ENCODE measurements at places on chromosomes 5 and 9.

GRCh38 chr5:180858586-180858985, 2.5 kb downstream of the ZFP62 start:
- no peak for DNase-seq

GRCh38 chr9:125902214-125902613, 155.0 kb downstream of the PBX3 start:
- DNase-seq: no peak

DNA sequence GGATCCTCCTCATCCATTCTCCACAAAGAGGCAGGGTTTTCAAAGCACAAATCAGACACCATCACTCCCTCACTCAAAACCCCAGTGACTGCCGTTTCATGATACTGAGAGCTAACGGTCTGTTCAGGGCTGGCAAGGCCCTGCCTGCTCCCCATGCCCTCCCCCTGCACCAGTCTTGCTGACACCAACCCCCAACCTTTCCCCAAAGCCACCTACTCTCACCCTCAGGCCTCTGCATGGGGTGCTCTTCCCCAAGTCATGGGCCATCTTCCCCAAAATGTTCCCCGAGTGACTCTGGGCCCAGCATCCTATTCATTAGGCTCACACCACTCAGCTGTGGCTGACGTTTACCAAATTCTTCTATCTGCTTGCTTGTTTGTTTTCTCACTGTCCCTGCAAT, 21.7 kb upstream of the OLFM1 start:
- DNase-seq: no peak

GRCh38 chr5:154221371-154221896, 30.9 kb downstream of the GALNT10 start:
- DNase-seq: peak; percentile 38

GRCh38 chr5:61878471-61878870, 427.5 kb upstream of the KIF2A start:
- DNase-seq: no peak

DNA sequence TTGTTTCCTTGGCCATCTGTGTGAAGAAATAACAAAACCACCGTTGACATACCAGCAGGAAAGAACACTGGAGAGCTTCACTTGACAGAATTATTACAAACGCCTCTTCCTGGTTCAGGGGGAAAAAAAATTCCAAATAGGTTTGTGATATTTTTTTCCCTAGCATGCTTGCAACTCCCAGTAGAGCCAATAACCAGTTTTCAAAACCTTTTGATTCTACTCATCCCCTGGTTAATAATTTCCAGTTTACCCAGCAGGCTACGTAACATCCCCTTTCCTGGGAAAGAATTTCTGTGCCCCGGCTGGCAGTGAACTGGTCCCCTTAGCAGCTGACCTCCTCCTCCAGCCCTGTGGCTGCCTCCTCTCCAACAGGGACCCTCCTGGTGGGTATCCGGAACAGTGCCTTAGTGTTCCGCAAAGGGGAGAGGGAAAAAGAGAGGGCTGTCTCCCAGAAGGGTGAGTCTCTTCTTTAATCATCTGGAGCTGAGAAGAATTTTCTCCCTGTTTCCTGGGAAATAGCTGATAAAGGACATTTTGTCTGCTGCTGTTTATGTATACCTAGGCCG, 72.8 kb upstream of the BOD1 start:
- DNase-seq: no peak

DNA sequence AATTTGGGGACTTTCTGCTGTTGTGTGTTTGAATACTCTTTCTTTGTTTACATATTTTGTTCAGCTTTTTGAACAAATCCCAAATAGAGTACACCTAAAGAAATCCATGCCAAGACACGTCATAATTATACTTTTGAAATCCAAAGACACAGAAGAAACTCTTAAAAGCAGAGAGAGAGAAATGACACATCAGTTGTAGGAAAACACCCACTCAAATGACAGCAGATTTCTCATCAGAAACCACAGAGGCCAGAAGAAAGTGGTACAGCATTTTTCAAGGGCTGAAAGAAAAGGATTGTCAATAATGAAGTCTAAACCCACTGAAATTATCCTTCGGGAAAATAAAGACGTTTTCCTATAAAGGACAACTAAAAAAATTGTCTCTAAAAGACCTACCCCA, 378.6 kb downstream of the GADD45G start:
- no peak for DNase-seq

DNA sequence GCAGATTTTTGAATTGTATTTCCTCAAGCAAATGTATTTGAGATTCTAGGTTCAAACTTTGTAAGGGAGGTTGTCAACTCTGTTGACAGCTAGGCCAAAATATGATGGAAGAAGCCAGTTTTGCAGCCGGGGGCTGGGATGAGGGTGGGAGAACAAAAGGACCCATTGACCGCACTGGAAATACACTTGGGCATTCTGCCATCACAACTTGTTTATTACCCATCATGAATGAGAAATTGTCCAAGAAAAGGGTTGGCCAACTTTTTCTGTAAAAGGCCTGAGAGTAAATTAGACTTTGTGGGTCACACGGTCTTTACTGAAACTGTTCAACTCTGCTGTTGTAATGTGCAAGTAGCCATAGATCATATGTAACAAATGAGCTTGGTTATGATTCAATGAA, 221.3 kb upstream of the KLF9 start:
- no peak for DNase-seq

DNA sequence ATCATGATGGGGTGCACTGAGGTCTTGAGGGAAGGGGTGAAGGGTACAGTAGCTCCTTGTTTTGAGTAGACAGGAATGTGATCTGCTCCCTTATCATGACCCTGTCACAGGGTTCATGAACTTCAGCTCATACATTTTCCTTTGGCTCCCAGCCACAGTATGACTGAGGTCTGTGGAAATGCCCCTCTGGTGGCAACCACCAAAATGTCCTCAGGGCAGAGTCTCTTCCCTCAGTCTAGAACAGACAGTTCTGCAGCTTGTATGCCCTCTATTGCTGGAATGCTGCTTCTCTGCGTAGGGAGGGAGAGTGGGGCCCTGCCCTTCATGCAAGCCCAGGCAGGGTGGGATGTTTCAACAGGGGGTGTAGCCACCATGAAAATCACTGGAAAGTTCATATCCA, 53.8 kb upstream of the SNCAIP start:
- no peak for DNase-seq

DNA sequence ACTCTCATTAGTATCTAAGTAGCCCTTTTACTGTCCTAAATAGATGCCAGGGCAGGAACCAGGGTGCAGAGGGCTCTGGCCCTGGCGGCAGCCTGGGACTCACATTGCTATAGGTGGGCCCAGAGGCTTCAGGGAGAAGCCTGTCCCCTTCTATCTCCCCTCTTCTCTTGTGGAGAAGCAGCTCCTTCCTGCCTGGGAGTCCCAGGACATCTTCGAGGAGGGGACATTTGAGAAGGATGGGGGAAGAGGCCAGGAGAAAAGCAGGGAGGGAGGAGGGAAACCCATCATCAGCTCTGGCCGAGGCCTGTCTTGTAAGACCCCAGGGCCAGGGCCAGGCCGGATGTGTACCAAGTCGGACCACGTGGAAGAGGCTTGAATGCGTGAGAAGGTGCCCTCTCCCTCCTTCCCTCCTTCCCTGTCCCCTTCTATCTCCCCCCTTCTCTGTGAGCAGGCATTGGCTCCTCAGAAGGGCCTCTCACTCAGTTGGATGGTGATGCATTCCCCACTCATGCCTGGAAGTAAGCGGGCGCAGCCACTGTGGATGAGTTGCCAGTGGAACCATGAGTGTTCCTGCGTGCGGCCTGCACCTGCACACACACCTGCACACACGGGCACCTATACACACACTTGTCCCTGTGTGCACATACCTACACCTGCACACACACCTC, 20.7 kb upstream of the LPCAT1 start:
- DNase-seq: no peak

GRCh38 chr5:98940581-98940980, 11.8 kb upstream of the CHD1 start:
- DNase-seq: no peak
